COLO829 (cell line): ENCODE measurements at places on chromosomes 7 and 10.

DNA sequence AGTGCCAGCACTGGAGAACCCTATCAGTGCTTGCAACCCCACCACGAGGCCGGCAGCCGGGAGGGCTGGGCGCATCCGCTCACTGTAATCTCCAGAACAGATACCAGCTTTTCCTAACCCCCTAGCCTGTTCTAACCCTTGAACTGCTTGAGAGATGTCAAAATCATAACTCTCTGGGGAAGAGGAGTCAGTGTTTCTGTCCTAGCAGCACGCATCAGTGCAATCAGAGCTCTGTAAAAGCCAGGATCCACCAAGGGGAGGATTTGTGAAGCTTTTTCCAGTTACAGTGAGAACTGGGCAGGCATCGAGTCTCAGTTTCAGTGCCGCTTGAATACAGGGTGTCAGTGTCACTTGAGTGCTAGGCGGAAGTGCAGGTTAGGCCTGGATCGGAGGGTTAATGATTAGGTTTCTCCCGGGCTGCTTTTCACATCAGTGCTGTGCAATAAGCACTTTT lies 104.5 kb upstream of the INSYN2A start:
- DNase-seq = no peak

GRCh38 chr7:19106241-19107080 lies 11.0 kb downstream of the TWIST1 start:
- no peak for DNase-seq

GRCh38 chr10:98465866-98466265 lies 19.1 kb upstream of the HPS1 start:
- DNase-seq = no peak

GRCh38 chr7:31744294-31744874 lies 57.4 kb downstream of the PPP1R17 start:
- DNase-seq = peak; percentile 76

DNA sequence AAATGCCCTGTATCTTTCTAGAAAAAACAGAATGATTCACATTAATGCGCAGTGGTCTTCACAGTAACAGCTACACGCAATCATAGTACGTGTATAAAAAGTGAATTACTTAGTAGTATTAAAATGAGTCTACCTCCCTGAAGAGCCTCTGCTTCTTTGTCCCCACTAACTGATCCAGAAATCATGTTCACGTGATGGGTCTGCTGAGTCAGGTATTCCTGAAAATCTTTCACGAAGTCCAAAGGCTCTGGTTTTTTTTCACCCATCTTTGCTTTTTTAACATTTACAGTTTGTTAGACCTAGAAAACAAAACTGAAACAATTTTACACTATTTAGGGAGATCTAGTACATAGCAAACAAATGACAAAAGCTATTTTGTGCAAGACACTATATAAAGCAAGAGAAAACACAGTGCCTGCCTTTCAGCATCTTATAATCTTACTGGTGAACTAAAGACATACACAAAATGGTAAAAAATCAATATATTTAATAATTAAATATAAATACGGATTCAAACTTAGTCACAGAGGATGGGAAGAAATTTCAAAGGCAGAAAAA lies 10.2 kb downstream of the IKZF5 start:
- DNase-seq = no peak

DNA sequence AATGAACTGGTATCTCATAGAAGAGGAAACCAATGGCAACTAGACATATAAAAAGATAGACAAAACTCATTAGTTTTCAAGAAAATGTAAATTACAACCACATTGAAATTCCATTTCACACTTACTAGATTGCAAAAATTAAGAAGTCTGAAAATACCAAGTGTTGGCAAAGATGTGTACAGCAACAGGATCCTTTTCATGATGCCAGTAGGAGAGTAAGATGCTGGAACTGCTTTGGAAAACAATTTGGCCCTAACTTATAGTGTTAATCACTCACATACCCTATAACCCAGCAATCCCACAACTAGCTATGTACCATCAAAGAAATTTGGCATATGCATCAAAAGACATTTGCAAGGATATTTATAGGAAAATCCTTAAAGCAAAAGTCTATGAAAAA lies 15.5 kb downstream of the REEP3 start:
- no peak for DNase-seq

GRCh38 chr10:110923856-110924493 lies 4.6 kb downstream of the SHOC2 start:
- DNase-seq = no peak

DNA sequence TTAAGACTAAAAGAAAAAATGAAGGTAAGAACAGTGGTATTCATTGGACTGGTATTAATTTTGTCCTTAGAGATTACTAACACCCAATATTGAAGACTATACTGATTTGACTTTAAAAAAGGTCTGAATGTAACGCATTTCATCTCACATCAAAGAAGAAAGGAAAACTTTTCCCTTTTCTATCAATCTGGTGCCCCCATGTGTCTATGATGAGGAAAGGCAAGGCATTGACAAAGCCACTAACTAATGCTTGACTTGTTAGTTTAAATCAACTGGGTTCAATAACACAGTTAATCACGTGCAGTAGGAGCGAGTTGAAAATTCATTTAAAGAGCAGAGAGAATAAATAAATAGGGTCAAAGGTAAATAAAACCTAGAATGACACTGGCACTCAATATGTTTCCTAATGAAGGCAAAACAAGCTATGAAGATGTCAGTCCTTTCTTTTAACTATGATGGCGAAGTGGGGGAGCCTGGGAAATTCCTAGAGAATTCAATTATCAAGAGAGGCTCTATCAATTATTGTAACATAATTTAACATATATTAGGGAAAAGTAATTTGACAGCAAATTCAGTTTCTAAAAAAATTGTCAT lies 180.9 kb downstream of the ANK3 start:
- DNase-seq = no peak

DNA sequence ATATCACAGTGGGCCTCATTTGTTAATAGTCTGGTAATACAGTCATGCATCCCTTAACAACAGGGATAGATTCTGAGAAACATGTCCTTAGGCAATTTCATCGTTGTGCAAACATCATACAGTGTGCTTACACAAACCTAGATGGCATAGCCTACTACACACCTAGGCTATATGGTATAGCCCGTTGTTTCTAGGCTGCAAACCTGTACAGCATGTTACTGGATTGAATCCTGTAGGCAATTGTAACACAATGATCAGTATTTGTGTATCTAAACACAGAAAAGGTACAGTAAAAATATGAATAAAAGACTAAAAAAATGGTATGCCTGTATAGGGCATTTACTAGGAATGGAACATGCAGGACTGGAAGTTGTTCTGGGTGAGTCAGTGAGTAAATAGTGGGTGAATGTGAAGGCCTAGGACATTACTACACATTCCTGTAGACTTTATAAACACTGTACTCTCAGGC lies 12.0 kb upstream of the RHOBTB1 start:
- no peak for DNase-seq

DNA sequence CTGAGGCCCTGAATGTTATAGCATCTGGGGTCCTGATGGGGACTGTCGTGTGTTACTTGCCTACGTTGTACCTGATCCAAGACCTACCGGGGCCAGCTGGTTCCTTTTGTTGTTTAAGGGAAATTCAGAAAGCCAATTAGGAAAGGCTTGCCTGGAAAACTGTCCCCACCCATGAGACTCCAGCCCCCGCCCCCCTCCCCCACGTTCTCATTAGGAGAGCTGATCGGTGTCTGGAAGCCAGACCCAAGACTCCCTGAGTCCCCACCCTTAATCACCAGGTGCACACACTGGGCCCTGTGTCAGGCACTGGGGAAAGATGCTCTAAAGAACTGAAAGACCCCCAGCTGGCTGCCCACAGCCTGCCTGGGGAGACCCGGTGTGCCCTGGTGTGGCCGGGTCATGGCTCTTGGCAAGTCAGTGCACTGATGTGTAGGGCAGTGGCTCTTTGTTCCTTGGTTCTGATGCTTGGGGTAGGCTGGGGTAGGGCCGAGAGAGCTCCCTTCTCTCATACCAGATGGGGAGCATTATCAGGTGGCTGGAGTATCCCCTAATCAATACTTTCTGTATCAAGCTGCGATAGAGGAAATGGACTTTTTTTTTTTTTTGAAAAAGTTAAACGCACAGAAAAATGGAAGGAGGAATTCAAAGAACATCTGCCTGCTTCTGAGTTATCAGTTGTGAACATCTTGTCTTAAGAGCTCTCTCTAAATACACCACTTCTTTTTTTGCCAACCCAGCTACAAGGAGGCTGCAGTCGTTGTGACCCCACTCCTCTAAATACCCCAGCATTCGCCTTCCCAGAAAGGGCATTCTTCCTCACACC lies 16.9 kb downstream of the TSPAN15 start:
- DNase-seq = no peak

DNA sequence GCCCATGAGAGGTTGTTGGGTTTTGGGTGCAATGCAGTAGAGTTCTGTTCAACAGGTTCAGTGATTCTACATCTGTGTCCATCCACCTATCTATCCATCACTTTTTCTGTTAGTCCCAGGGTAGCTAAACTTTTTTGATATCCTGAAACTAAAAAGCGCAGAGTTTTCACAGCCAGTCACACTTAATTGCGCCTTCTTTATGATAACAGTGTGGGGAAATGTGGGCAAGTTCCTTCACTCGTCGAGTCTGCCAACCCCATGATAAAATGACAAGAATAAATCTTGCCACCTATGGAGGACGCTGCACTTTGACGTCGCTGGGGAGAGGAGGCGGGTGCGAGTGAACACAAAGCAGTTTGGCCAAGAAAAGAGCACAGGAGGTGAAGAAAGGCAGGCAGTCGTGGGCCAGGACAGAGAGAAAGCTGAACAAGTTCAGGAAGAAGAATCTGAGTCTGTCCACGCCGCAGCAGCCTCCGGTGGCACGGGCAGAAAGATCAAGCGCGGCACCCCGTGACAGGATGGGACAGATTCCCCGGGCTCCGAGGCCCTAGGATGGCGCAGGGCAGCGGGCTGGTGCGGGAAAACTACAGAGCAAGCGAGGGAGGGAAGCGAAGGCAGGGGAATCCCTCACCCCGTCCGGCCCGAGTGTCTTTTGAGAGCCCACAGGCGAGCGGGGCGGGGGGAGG lies 9.2 kb downstream of the SP8 start:
- DNase-seq = no peak

- DNase-seq = no peak
These were observed 5.0 kb downstream of the NAPEPLD start for GRCh38 chr7:103143868-103144267.

GRCh38 chr10:97851341-97852001 lies 1.8 kb downstream of the GOLGA7B start:
- DNase-seq = no peak
